Right ventricle myocardium superior (tissue), 1 donor: ENCODE measurements at places on chromosomes 4 and X. TPM values are rescaled to one million over a fixed set of nuclear protein-coding genes. Genes with fewer than 3 reads are reported as not detected.

DNA sequence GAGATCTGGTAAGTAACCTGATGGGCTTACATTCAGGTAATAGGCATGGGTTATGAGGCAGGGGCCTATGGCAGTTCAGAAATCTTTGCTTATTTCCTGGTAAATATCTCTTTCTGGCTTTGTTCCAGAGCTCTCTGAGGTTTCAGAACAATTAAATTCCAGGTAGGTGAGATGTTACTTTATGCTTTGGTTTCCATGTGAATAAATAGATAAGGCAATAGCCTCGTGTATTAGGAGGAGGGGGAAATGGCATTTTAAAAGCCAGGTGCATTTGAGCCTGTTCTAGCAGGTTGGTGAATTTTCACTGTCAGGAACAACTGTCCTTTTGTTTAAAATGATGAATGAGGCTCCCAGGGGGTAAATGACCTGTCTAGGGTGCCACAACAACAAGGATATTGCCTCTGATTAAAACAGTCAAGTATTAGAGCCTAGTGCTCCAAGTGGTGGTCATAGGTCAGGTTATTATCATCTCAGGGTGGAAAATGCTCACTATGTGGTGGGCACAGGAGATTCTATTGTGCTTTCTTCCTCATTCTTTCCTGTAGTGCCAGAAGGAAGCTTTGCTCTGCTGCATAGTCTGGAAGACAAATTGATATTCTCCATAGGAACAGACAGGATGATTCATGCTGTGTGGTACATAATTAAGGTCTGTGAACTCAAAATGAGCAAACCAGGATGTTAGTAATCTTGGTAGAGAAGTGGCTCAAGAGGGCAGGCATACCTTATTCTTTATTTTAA is 296.2 kb downstream of the INPP4B start:
- no peak for DNase-seq

Gene PPEF2
- not detected for total RNA-seq

Gene VEGFD
- total RNA-seq: 23.7 TPM

- no peak for DNase-seq
These were observed 95.2 kb upstream of the RPS6KA3 start for GRCh38 chrX:20361890-20362262.

DNA sequence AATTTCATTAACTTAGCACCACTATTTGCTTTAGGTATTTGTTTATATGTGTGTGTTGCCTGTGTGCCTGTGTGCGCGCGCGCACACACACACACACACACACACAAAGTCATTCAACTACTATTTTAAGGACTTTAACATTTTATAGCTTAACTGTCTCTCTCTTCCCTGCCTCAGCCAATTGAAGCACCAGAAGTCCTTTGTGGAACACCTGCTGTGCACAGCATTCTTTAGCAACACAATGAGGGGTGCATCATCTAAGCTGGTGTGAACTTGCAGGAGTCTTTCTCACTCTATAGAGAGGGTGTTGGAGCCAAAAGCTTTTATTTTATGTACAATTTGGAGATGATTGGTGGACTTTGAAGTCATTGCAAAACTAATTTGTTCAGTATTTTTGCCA is 31.3 kb downstream of the SLIT2 start:
- DNase-seq: no peak

Gene CCKAR
- not detected for total RNA-seq

Gene FAM241A
- total RNA-seq: 7.4 TPM
